ENCODE measurements at places on chromosomes 7 and 10.

DNA sequence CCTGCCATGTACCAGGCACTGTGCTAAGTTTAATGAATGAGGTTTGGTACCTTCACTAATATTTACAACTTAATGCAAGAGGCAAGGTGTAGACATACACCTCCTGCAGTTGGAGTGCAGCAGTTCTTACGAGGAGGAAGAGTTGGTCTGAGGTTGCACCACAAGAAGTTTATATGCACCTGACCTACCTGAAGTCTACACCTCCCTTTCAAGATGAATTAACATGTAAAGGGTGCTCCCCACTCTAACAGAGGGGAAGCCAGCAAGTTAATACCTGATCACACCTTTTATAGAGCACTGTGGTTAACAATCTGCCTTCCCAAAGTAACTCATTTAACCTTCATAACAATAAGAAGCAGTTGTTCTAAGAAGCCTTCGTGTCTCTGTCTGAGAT lies 120.0 kb downstream of the LYZL1 start:
- ATAC-seq = no peak

DNA sequence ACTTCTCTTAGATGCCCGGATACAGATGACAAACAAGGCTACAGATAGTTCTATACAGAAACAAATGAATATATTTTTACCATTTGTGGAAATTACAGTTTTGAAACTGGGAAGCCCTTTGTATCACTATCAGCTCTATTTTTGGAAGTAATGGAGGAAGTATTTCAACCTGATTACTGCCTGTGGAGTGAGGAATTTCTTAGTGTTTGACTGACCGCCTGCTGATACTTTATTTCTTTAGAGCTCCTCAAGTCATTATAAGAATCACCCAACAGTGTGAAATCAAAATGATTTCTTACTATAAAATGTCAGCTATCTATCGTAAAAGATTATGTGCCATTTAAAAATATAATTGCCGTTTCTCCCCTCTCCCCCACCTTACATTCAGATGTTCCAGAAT lies 290.9 kb downstream of the SDK1 start:
- ATAC-seq = no peak

DNA sequence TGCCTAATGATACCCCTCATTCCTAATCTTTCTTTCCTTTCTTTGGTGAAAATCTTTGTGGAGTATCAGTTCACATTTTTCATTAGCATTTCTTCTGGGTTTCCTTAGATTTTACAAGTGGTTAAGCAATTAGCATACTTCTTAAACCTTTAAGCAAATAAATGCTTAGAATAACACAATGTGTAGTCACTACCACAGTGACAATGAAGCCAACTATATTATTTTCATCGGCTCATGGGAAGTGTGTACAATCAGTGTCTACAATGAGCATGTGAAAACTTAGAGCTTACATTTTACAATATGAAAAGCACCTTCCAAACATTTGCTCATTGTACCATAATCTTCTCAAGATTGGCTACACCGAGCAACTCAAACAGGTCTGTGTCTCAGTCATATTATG lies 176.2 kb upstream of the PLXNA4 start:
- ATAC-seq = no peak

- ATAC-seq = no peak
Observed at GRCh38 chr10:47294057-47294456, 5.9 kb upstream of the GDF10 start.

GRCh38 chr7:113963356-113963755 lies 44.5 kb upstream of the PPP1R3A start:
- ATAC-seq = no peak

- no peak for ATAC-seq
Observed at GRCh38 chr7:70660819-70661191, 471.1 kb upstream of the GALNT17 start.

DNA sequence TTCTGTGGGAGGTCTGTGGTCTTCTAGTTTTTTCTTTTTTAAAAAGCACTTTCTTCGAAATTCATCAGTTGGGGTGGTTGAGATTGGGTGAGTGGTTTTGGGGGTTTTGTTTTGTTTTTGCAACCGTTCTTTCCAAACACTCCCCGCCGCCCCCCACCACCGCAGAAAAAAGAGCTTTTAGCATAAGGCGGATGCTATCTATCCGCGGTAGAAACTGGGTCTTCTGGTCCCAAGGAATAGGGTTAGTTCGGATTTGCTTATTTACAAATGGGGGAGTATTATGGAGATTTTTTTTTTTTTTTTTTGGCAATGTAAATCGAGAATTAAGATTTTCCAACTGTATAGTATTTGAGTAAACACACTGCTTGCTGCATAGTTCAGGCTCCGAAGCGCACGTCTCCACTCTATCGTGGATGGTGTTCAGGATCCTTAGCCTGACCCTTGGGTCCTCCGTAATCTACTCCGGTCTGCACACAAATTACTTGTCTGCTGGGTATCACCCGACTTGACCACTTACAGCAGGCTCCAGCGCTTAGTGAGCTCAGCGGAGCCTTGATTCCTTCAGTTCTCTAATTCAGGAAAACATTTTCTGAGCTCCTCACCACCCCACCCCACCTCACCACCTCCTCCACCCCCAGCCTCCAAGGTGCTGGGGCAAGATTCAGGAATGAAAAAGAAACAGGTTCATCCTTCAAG lies 757 bp upstream of the NRCAM start:
- ATAC-seq = no peak

DNA sequence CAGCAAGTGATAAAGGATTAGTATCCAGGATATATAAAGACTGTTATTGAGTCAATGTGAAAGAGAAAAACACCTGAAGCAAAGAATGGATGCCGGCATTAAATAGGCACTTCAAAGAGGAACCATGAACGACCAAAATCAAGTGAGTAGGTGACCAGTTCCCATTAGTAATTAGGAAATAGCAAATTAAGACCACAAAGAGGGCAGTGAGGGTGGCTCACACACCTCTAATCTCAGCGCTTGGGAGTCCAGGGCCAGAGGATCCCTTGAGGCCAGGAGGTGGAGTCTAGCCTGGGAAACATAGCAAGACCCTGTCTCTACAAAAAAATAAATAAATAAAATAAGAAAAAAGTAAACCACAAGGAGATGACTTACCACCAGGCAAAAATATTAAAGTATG lies 1.5 kb upstream of the ANTXRL start:
- no peak for ATAC-seq

DNA sequence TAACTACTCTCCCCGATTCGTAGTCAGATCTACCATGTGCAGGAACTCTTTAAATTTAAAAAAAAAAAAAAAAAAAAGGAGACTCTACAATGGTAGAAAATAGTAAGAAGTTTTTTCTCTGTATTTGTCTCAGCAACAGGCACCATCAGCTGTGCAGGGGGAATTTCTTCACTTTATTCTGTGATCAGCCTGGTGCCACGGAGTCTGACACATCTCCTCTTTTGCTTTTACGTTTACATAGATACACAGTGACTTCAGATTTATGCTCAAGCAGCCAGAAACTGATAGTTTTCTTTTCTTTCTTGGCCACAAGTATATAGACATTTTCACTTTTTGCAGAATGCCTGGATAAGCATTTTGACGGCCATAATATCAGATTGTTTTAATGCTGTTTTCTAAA lies 190.6 kb upstream of the AKR1E2 start:
- ATAC-seq = peak; percentile 47

DNA sequence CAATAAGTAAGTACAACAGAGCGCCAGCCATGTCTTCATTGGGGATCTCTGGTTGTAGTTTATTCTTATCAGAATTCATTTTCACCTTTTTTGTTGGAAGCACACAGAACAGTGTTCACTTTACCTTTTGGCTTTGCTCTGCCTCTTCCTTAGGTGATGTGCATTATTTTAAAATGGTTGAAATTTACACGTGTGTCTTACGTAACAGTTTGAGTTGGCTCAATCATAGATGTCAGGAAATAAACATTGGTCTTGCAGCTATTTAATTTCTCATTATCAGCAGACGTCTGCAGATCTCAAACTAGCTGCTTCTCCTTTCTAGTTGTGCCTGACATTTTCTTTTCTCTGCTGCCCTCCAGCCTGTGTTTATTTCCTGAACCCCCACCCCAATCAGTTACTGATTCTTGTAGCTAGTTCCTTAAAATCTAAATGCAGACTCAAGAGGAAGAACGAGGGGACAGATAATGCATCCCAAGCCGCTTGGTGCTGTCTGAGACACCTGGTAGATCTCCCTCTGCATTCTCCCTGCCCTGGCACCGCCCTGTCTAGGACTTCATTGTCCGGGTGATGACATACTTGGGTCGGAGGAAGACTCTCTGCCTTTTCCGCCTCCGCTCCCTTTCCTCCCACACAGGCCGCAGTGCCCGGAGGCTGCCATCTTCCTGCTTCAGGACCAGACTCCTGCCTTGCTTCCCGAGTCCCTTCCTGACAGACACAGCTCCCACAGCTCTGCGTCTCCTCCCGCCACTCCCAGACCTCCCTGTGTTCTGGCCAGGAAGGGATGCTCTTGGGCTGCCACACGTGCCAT lies 108.2 kb downstream of the ANKRD61 start:
- no peak for ATAC-seq

- ATAC-seq = no peak
Observed at GRCh38 chr7:96497567-96497966, 175.7 kb upstream of the SLC25A13 start.

DNA sequence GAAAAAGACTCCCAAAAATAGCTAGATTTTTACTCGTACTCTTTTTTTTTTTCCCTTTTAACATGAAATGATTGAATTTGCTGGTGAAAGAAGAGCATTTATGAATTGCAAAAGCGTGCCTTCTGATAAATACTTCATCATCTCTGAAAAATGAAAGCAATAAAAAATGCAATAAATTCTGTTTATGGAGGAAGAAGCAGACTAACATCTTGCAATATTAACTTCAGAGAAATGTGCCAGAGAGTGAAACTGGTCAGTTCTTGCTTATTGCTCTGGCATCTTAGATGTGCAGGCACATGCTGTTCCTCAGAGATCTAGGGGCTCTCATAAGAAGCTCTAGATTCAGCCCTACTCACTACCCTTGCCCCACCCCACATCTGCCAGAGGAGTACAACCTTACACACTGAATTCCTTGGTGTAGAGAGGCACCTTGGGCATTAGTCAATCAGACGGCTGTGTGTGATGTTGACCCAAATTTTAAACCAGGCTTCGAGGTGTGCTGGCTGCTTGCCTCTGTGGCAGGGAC lies 891.1 kb upstream of the GHITM start:
- no peak for ATAC-seq

- no peak for ATAC-seq
Observed at GRCh38 chr10:49749556-49750491, 12.3 kb downstream of the OGDHL start.

GRCh38 chr7:90210981-90211380 lies 559 bp upstream of the STEAP2 start:
- ATAC-seq = peak; percentile 5

DNA sequence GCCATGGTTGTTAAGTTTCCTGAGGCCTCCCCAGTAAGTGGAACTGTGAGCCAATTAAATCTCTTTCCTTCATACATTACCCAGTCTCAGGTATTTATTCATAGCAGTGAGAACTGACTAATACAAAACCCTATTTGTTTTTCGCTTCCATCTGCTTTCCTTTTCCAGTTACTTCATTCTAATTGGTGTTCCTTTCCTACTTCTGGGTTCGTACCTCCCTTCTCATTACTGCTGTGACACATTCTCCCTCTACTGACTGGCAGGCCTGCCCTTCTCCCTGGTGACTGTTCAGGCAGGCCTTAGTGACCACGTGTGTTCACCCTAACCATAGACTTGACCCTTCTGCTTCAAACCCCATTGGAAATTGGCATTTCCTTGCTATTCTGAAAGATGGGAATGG lies 37.7 kb downstream of the MTURN start:
- ATAC-seq = peak; percentile 6

DNA sequence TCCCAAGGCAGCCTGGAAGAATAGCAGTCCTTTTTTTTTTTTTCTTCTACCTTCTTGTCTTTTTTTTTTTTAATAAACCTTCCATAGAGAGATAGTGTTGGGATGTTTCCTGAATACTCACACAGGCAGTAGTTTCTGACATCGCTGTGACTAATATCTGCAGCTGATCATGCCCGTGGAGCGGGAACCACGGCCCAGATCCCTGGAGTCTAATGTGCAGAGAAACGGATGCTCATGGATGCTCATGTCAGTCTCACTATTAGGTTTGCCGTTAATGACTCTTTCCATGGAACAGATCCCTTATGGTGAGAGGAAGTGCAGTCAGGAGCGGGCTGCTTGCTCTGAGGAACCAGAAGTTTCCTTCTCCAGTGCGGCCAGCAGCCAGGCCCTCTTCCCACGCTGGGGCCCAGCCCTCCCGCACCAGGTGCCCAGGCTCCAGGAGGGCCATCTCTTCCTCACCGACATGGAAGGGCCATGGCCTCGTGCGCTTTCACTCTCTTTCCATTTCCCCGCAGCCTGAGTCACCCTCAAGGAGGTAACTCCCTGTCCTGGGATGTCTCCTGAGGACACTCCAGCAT lies 132.5 kb downstream of the WDR37 start:
- no peak for ATAC-seq

DNA sequence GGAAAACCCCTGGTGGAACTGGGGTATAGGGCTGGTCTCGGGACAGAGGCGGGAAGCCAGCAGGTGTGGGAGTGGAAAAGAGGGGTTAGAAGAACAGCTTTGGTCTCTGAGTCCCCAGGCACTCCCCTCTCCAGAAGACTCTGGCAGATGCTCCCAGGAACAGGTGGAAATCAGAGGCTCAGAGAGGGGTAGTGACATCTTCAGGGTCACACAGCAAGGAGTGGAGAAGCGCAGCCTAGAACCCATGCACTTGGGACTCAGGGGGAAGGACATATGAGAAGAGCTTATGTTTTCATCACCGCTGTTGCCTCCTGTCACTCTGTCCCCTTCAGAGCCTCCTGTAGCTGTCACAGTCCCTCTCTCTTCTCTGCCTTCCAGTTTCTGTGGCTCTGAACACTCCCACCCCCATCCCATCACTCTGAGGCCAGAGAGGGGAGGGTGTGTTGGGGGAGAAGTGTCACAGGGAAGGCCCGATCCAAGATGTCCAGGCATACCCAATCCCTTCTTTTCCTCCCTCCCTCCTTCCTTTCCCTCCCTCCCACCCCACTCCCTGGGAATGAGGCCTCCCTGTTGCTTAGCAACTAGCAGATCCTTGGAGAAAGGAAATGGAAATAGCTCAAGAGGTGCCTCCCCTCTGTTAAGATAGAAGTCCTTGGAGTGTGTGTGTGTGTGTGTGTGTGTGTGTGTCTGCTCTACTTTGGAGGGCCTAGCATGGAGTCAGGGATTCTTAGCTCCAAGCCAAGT lies 32.0 kb downstream of the SRRM3 start:
- ATAC-seq = no peak

- no peak for ATAC-seq
Observed at GRCh38 chr10:21083861-21084260, 186.8 kb upstream of the NEBL start.

GRCh38 chr10:118873738-118874105 lies 119.0 kb upstream of the CACUL1 start:
- no peak for ATAC-seq

GRCh38 chr10:24821986-24822385 lies 98.3 kb upstream of the ARHGAP21 start:
- no peak for ATAC-seq

- ATAC-seq = peak; percentile 100
Observed at GRCh38 chr7:133252858-133253518, at the start of gene EXOC4. Gene EXOC4, plus strand, starts transcription at chr7:133253078.

DNA sequence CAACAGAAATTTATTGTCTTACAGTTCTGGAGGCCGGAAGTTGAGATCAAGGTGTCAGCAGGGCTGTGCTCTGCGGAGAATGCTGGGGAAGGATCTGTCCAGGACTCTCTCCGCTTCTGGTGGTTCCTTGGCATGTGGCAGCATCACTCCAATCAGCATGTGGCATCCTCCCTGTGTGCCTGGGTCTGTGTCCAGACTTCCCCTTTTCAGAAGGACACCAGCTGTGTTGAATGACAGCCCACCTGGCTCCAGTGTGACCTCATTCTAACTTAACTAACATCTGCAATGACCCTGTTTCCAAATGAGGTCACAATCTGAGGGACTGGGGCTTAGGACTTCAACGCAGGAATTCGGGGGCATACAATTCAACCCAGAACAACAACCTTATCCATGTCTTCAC lies 141.9 kb downstream of the BMS1 start:
- ATAC-seq = no peak
